ENCODE measurements at places on chromosomes 5 and 9.

DNA sequence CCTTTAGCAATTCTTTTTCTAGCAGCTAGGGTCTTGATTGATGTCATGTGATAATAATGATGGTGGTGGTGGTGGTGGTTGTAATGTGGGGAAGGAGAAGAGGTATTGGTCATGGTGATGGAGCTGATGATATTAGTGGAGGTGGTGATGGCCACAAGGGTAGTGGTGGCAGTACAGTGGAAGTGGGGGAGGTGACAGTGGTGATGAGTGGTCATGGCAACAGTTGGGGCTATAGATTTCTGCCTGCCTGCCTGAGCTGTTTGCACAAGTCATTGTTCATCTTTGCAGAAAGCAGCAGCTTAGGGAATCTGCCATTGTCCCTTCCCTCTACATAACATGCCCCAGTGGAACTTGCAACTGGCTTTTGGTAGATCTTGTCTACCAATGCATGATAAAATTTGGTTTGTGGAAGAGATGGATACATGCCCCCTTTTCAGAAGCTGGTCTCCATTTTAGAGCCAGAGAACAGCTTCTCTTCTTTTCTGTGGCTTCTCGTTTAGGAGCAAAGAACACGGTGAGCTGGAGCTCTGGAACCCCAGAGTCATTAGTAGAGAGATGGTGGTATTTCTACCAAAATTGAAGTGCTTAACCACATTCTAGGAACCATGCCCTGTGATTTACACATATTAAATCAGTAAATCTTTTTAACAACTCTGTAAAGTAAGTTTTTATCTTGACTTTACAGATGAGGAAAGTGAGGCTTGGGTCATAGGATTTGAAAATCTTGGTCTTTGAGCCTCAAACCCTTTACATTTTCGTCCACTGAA, 100.3 kb downstream of the AOPEP start:
- DNase-seq, result no peak

GRCh38 chr5:37838933-37839341, 904 bp downstream of the GDNF start:
- DNase-seq, result no peak

DNA sequence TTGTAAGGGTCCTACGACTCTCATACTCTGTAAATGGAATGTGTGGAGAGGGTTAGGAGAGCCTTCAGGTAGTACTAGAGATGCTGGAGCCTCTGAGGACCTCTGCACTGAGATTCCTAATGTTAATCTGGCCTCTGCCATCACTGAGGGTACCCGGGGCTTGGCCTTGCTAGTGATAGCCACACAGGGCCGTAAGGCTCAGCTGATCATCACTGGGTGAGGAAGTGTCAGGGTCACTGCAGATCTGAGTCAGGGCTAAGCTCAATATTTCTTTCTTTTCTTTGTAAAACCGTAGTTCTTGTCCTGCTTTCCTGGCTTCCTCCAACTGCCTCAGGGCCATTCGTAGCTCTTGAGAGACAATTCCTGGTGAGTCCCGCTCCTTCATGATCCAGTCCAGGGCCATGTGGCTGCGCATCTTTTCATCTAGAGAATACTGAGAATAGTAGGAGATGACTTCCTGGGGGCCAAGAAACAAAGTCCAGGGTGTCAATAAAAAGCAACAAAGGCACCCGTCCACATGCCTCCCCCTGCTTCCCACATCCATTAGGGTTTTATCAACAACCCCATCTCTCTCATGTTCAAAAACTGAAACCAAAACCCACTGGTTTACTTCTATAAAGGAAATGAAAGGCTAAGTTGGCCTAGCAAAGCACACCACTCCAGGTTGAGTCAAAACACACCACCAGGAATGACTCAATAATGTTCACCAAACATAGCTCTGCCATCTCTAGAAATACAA, 47.7 kb downstream of the LIX1 start:
- no peak for DNase-seq

DNA sequence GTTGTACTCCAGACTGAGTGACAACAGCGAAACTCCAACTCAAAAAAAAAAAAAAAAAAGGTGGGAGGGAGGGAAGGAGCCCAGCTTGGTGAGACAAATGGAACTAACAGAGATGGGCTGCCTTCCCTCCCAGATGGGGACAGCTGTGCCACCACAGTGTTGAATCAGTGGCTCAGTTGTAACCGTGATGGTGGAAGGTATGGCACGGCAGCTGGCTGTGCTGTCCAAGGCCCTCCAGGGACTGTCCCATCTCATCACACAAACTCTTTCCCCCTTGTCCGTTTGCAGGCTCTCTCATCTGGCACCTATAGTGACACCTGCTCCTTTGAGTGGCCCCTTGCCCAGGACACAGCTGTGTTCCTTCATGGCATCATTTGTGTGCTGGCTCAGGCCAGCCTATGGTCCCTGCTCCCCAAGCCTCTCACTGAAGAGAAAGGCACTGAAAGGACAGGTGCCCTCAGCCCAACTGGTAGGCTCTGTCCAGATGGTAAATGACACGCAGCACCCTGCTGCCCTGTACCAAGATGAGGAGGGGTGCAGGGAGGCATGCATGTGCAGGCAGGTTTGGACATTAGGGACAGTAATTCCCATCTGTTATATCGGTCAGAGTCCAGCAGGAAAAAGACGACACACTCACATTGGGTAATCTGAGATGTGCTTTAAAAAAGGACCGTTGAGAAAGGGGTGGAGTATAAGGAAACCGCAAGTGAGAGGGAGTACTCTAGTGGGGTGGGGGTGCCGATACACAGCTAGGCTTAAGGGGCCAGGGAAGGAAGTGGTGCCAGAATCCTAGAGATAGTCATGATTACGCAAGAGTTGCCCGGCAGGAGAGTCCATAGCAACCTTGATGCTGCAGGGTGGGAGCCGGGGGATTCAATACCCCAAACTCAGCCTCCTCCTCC, 4.3 kb downstream of the SMIM33 start:
- no peak for DNase-seq

GRCh38 chr5:168552146-168552545, 23.0 kb downstream of the FBLL1 start:
- DNase-seq, result no peak
